ENCODE measurements at places on chromosomes 1 and 21.

DNA sequence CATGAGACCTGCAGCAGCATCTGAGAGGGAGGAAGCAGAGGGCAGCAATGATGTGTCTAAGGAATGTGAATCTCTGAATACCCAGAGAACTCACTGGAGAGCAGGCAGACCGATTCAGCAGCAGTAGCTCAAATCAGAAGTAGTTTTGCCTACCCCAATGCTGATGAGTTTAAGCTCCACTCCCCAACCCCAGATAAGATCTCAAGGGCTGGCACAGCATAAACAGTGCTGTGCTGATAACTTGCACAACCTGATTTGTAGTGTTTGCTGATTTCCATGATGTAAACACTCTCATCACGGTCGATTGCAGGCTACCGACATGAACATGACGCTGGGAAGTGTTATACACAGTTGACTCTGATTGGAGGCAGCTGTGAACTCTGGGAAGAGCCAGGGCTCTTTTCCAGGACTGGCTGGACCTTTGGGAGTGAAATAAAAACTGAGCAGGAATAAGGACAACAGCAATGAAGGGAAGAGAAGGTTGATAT is 11.2 kb upstream of the HMGCS2 start:
- DNase-seq: no peak

GRCh38 chr1:219265026-219265515 is 91.4 kb downstream of the LYPLAL1 start:
- DNase-seq: peak; percentile 88

- no peak for DNase-seq
Measured at GRCh38 chr1:37425221-37425620, 49.2 kb upstream of the ZC3H12A start.

GRCh38 chr1:55092475-55092874 is 53.1 kb downstream of the PCSK9 start:
- no peak for DNase-seq

DNA sequence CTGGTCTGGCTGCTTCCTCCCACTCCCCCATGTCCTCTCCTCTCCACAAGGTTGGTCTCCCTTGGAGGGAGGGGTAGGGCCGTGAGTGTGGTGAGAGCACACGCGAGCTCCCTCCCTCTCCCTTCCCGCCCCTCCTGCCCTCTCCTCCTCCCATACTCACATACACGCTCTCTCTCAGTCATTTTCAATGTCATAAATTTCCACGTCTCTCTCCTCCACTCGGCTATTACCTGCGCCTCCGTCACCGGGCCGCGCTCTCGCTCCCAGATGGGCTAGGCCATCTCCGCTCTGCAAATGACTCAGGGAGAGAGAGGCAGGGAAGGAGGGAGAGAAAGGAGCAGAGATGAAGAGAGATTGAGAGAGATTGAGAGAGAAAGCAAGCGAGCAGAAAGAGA is 36.7 kb upstream of the DMBX1 start:
- DNase-seq: no peak

GRCh38 chr1:202145068-202145743 is 669 bp upstream of the ARL8A start:
- DNase-seq: no peak

- no peak for DNase-seq
Measured at GRCh38 chr1:210535761-210536160, 207.1 kb downstream of the HHAT start.

DNA sequence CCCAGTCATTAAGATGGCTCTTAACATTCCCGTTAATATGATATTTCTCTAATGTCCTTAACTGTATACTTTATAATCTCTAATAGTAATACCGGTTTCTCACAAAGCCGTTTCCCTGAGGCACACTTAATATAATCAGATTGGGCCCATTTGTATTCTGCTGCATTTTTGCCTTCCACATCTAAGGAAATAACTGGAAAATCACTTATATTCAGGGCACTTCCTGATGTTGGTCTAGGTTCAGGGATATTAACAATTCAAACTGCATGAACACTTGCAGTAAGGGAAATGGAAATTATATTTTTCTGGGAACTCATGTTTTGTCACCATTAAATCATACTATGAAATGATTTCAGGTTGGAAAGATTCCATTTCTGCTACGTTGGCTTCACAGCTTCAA is 119.8 kb downstream of the TPR start:
- DNase-seq: no peak

DNA sequence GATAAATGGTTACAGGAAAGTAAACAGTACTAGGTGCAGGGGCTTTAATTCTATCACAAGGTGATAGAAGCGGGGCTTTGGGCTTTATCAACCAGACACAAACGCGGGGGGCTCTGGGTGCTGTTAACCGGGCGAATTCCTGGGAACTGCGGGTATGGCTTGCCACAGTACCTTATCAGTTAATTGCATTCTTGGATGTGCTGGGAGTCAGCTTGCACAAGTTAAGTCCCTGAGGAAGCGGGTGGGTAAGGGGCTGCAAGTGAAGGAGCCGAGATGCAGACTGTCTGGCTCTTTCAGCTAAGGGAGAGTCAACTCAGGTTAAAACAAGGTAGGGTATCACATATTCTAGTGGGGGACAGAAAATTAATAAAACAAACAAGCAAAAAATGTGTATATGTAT is 661 bp downstream of the GBP4 start:
- DNase-seq: no peak

GRCh38 chr1:231422798-231423309 is 767 bp upstream of the EGLN1 start:
- no peak for DNase-seq

DNA sequence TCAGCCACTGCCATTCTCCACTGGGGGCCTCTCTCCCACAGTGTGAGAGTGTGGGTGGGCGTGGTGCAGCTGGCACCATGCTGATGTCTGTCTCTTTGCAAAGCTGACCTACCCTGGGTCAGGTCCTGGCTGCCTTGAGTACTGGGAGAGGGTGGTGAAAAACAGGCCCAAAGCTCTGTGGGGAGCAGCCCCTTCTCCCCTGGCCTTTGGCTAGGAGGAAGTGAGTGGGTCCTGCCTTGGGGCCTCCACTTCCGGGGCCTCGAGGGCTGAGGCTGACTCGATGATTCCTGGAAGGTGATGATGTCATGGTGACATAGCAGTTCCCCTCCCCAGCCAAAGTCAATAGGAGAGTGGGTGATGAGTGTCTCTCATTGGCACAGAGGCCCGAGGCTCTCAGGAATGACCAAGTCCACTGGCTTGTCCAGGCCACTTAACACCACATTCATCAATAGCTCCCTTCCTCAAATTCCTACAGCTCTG is 53.0 kb downstream of the IER5 start:
- no peak for DNase-seq

GRCh38 chr1:165545974-165546373 is 2.2 kb downstream of the LRRC52 start:
- no peak for DNase-seq

DNA sequence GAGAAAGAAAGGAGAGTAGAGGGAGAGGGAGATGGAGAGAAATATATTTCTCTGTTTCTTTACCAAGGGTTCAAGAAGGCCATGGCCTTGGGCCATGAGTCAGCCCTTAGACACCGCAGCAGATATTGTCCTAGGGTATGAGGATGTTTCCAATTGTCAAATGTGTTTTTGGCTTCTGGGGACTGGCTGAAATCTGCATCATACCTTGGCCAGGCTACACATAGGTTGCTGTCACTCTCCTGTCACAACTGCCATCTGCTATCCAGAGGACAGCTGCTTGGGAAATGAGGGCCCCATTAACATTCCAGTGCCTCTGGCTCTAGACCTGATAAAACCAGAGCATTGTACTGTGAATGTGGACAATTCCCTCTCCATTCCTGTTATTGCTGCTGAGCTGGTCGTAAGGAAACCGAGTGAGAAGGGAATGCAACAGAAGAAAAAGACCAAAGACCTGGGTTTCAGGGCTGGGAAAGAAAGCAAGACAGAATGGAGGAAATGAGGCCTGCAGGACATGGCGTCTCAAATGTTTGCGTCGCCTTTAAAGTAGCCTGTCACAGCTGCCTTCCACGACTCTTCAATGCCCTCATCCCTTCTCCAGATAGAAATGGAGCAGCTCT is 8.8 kb upstream of the PIGC start:
- no peak for DNase-seq

- no peak for DNase-seq
Measured at GRCh38 chr1:193569983-193570269, 383.5 kb upstream of the B3GALT2 start.

GRCh38 chr1:14815175-14815877 is 216.8 kb downstream of the KAZN start:
- DNase-seq: no peak

DNA sequence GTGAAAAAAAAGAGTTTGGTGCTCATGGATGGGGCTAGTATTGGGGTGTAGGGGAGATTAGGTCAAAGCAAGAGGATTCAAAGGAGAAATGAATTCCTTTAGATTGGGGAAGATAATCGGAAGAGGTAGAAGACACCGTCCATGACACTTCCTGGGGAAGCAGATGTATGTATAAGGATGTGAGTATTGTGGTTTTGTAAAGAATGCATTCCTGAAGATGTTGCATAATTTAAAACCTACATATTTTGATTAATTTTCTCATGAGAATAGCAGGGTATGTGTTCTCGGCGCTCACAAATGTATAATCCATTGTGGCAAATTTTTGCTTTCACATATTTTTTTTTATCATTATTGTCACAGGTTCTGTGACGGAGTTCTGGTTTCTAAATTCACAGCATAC is 5.5 kb upstream of the LGALS8 start:
- no peak for DNase-seq

GRCh38 chr1:201144701-201145100 is 9.6 kb downstream of the TMEM9 start:
- no peak for DNase-seq

GRCh38 chr1:24263746-24264145 is 55.4 kb upstream of the GRHL3 start:
- DNase-seq: no peak

- no peak for DNase-seq
Measured at GRCh38 chr1:99228153-99228552, 36.1 kb upstream of the PLPPR4 start.

DNA sequence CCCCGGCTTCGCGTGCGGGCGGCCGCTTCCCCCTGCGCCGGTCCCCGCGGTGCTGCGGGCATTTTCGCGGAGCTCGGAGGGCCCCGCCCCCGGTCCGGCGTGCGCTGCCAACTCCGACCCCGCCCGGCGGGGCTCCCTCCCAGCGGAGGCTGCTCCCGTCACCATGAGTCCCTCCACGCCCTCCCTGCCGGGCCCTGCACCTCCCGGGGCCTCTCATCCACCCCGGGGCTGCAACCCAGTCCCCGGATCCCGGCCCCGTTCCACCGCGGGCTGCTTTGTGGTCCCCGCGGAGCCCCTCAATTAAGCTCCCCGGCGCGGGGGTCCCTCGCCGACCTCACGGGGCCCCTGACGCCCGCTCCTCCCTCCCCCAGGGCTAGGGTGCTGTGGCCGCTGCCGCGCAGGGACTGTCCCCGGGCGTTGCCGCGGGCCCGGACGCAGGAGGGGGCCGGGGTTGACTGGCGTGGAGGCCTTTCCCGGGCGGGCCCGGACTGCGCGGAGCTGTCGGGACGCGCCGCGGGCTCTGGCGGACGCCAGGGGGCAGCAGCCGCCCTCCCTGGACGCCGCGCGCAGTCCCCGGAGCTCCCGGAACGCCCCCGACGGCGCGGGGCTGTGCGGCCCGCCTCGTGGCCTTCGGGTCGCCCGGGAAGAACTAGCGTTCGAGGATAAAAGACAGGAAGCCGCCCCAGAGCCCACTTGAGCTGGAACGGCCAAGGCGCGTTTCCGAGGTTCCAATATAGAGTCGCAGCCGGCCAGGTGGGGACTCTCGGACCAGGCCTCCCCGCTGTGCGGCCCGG is 159.2 kb downstream of the RUNX1 start:
- no peak for DNase-seq

DNA sequence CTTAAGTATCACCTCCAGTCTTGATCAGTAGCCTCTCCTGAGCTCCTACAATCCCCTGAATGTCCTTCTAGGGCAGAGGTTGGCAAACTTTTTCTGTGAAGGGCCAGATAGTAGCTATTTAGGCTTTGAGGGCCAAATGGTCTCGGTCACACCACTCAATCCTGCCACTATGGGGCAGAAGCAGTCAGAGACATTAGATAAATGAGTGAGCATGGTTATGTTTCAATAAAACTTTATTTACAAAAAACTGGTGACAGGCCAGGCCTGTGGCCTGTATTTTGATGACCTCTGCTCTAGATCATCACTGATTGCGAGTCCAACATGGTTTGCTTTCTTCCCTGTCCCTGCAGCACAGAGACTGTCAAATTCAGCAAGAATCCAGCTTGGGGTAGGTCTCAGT is 36.3 kb downstream of the LRP8 start:
- DNase-seq: no peak

- no peak for DNase-seq
Measured at GRCh38 chr1:9705337-9706093, 54.0 kb downstream of the PIK3CD start.

DNA sequence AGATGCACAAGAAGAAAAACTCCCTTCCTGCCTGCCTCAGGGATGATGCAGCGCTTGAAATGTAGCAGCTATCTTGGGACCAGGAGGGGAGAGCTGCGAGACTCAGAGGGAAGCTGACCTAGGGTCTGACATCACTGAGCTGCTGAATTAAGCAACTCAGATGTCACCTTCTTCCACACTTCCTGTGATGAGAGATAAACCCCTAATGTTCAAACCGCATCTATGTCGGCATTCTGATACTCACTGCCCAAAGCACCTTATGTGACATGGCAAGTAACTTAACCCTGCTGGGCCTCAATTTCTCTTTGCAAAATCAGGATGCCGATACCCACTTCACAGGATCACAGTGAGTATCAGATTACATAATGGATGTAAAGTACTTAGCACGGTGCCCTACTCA is 9.1 kb upstream of the AK2 start:
- DNase-seq: no peak

DNA sequence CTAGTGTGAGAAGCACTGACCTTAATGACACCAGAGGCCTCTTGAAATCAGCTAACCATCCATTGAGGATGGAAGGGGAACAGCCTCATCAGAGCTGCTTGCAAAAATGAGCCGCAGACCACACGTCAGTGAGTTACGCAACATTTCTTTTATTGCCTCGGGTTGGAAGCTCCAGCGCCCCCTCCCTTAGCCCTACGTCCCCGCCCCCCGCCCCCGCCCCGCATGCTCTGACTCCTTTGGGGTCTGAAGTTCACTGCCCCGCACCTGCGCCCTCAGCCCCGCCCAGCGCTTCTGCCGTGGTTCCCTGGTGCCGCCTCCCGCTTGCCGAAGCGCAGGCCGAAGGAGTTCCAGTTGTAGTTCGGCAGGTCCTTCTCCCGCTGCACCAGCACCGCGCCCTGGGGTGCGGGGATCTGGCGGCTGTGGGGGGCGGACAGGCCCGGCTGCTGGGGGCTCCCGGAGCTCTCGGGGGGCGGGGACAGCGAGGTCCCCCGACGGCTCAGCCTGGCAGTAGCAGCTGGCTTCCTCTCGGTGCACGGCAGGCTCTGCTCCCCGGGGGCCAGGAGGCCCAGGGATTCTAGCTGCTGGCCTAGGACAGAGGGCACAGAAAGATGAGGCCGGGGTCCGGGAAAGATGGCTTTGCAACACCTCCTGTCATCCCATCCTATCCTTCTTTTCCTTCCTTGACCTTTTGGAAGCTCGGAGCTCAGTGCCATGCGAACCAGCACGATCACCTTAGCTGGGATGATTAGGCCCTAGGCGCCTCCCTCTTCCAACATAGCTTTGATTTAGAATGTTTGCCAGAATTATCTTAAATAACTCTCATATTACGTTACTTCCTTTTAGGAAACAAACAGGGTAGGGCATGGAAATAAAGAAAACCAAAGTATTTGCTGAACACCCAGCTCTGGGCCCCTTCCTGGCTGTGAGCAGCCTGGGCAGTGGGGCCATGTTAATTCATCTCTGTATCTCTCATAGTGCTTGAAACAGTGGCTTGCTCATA is 5.8 kb downstream of the KISS1 start:
- no peak for DNase-seq

- DNase-seq: no peak
Measured at GRCh38 chr1:230029244-230029941, 37.6 kb upstream of the GALNT2 start.

All from NCI-H2081 treated with DMSO at 0.1 percent for 48 hours (cell line).